ENCODE measurements at places on chromosomes 16 and 17.

DNA sequence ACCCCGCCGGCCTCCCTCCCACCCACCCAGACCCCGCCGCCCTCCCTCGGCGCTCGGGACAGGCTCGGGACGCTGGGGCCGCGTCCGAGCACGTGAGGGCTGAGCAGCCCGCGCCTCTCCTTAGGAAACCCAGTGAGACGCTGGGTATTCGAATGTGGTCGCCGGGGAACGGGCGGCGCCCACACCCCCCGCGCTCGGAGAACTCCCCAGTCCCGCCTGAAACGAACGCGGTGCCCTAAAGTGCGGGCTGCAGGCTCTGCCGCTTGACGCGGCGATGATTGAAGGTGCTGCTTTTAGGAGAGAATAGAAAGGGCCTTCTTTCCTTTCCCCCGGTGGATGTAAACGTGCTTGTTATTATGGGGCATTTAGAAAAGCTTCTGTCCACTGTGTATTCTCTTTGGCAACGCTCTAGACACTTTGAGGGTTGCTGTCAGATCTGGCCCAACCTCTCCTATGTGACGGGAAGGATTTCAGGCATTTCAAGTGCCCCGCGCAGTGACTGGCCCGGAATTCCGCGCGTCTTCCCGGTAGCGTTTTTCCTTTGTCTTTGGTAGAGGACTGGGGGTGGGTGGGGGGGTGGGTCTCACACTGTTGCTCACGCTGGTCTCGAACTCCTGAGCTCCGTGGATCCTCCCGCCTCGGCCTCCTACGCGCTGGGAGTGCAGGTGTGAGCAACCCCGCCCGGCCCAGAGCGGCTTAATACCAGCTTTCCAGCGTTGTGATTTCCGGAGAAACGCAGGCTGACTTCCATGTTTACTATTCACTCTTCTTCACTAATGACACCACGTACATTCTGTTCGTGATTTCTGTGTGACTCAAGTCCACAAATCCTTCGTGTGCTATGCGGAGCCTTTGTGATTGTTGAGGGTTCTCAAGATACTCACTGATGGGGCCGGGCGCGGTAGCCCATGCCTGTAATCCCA is 21.8 kb upstream of the FOXK2 start:
- DNase-seq = peak; percentile 39

DNA sequence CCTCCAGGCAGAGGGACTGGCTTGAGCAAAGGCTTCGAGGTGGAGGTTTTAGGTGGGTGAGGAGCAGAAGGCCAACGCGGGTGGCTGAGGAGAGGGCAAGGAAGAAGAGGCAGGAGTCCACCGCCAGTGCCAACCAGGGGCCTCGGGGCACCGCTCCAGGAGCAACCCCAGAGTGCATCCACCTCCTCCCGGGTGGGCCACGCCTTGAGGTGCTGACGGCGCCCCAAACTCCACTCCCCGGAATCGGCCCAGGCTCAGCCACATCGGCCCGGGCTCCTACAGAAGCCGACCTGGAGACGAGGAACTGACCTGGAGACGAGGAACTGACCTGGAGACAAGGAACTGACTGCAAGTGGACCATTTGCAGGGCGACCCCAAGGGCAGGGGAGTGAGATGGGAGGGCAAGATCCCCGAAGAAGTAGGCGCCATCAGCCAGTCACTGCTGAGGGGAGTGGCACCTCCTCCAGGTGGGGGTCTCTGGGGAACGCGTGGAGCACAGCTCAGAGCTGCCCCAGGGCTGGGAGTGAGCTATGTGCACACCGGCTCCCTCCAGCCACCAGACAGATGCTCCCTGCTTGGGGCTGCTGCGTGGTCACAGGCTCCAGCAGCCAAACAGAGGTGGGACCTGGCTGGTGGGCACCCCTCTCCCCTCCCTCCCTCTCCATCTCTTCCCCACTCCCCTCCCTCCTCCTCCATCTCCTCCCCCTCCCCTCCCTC is 29.2 kb upstream of the CBFA2T3 start:
- DNase-seq = no peak

GRCh38 chr16:51035110-51035498 is 116.0 kb downstream of the SALL1 start:
- peak; percentile 37 for DNase-seq

GRCh38 chr17:68260051-68260762 is 12.4 kb downstream of the AMZ2 start:
- peak; percentile 39 for DNase-seq

GRCh38 chr17:17300624-17301568 is 2.3 kb upstream of the NT5M start:
- peak; percentile 57 for DNase-seq

- no peak for DNase-seq
These were observed 7.0 kb downstream of the TPSD1 start for GRCh38 chr16:1262846-1263221.

GRCh38 chr17:50269477-50270434 is 4.5 kb upstream of the TMEM92 start:
- peak; percentile 67 for DNase-seq

- DNase-seq = peak; percentile 71
These were observed at the start of gene LDHD for GRCh38 chr16:75116081-75116910. LDHD (minus strand) TSS chr16:75116780; CDS start chr16:75116720, 60 bp downstream.

DNA sequence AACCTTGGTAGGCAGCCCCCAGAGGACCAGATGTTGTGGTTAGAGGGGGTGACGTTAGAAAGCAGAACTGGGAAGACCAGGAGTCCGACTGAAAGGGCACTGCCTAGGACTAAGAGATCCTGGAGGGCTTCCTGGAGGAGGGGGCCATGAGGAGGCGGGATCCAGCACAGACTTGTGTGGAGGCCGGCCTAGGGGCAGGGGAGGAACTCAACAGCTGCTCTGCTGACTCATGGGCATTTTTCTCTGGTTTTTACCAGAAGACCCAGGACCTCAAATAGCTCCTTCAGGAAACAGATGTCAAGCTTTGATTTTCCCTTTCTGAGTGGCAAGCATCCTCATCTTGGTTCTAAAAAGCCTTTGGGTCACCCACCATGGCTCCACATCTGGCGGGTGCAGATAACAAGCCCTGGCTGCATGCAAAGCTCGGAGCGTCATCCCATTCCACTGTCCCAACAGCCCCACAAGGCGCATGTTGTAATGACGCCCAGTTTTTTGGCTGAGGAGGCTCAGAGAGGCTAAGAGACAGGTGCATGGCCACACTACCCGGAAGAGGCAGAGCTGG is 29.0 kb downstream of the IL21R start:
- no peak for DNase-seq
